Fibroblast of gingiva (primary cell): ENCODE measurements at places on chromosomes 2 and 18.

GRCh38 chr2:84886791-84887190 lies 5.9 kb upstream of the TRABD2A start:
- DNase-seq: no peak

DNA sequence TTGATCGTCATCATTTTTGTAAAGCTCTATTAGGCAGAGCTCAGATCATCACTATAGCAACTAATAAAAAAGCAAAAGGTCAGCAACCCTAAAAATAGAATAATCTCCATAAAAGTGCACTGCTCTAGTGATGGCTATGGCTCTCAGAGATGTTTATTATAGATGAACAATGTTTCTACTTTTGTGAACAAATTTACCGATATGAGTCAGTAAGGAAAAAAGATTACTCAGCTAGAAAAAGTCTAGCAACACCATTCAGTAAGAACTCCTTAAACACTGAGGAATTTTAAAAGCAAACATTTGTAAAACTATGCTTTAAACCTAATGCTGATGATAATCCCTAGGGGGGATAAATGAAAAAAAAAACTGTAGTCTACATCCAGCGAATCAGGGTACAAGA lies 69.6 kb downstream of the ACVR1C start:
- DNase-seq: no peak

GRCh38 chr2:70347831-70348230 lies 46.0 kb upstream of the FAM136A start:
- no peak for DNase-seq

DNA sequence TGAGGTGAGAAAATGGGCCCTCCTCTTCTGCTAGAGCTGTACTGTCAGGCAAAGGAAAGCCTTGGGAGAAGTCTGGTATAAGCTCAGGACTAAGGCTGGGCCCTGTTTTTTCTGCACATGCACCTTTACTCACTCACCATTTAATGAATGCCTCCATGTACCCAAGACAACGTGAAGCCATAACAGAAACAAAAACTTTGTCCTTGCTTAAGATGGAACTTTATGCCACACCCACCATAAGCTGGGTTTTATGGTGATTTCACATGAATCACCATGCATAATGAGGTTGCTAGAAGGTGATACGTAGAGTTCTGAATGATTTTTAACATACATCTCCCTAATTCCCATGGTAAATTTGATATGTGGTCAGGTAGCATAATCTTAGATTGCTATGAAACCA lies 63.7 kb upstream of the CYP26B1 start:
- no peak for DNase-seq

DNA sequence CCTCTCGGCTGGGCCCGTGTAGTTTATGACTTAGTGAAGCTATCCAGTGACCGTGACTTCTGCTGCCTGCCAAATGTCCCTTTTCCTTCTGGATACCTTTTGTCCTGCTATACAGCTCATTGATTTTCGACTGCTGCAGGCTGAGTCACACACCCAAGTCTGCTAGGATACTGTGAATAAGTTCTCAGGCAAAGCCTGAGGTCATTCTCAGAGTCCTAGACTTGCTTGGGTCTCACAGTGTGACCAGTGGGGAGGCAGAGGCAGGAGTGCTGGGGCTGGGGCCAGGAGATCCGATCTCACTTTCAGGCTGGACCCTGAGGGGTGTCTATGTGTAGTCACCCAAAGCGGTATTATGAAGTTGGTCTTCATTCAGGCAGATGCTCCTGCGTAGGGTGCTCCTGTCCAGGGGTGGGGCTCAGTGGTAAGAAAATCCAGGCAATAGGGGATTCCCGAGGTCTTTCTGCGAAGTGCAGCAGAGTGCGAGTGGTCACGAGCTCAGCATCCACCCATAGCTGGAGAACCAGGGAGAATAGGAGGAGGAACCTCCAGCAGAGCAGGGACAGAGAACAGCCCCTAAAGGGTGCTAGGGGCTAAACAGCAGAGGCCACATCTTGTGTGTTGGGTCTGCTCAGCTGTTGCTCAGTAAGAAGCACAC lies 268.6 kb upstream of the NCKAP5 start:
- DNase-seq: no peak

GRCh38 chr18:10579079-10579867 lies 53.4 kb downstream of the NAPG start:
- no peak for DNase-seq

DNA sequence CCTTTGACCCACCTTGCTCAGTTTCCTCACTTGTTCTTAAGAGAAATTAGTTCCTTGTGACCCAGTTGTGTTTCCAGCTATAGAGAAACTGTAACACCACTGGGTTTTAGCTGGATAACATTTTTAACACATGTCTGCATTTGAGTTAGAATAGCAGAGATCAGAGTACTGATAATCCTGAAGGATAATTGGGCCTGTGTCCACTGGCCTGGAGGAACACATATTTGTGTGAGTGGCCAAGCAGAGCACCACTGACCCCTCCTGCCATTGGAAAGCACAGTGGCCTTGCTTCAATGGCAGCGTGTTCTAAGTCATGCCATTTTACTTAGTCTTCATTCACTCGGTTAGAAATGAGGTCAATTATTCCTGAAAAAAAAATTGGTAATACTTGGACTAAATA lies 42.6 kb downstream of the PKP4 start:
- no peak for DNase-seq

- no peak for DNase-seq
Measured at GRCh38 chr2:38442643-38443541, 65.8 kb upstream of the ATL2 start.

GRCh38 chr2:75166491-75166890 lies 32.8 kb downstream of the TACR1 start:
- DNase-seq: no peak

GRCh38 chr2:81853341-81853740 lies 1548.8 kb upstream of the LRRTM1 start:
- DNase-seq: no peak

GRCh38 chr2:127173057-127173456 lies 47.0 kb downstream of the CYP27C1 start:
- DNase-seq: peak; percentile 81

GRCh38 chr18:46338766-46339165 lies 234.6 kb downstream of the HAUS1 start:
- no peak for DNase-seq

DNA sequence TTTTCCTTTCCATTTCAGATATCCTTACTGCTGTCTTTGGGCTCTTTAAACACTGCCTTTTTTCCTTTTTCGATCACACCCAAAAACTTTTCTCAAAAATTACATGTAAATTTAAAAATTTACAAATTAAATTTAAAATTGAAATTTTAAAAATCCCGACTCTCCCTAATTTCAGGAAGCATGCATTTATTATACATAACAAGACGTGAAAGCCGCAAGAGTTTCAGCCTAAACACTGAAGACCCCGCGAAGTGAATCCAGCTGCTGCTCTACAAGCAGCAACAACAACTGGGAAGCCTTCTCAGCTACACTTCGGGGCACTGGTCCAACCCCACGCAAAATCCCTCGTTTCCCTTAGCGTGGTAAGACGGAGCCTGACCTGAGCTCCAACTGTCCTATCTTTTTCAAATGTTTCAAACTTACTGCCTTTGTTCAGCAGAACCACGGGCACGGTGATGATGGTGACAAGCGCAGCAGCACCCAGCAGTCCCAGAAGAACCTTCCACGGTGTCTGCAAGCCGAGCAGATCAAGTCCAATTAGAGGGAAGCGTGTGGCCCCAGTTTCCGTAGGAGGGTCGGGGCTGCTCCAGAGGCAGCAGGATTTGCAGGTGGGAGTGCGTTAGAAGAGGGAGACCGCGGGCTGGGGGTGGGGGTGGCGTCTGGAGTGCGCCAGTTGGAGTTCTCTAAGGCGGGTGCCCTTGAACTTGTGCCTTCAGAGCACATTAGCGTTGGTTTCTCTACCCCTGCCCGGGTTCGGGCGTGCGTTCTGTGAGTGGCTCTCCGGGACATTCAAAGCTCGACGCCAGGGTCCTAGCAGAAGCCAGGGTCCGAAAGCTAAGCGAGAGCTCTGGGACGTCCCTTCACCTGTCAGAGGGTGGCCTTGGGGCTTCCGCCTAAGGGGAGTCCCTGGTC lies 783 bp downstream of the DPP4 start:
- no peak for DNase-seq

DNA sequence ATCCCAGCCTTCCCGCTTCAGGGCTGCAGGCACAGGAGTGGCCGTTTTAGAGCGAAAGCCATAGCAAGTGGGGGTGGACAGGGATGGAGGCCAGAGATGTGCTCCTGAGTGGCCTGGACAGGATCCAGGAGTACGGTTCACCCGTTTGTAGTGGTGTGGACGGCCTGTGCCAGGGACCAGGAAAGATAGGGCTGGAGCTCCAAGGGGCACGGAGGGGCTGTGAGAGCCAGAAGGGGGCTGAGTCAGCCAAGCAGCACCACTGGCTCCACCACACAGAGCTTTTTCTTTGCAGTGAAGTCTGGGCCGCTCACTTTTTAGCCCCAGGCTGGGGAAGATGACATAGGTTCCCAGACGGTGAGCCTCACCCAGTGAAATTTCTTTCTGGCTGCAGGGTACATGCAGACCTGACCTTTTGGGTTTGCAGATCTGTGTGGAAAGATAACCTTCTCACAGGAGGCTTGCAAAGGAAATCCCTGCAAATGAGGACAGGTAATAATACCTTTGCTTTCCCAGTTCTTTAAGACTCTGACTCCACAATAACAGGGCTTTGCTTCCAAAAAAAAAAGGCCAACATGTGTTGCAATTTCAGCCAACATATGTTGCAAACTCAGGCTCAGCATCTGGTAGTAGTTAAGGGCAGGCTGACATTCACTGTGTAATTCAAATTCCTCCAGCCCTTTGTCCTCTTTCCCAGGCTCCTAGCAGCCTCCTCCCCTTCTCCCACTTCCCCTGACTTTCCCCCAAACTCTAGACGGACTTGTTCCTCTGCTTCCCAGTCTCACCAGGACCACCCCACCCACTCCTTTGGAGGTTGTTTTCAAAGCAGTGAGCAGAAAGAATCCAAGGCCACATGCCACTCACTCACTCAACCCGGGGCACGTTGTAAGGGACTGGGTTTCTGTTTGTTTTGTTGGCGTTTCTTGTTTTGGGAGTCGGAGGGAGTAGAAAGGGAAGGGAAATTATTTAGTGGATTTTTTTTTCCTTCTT lies 20.3 kb upstream of the LAPTM4A start:
- peak; percentile 97 for DNase-seq

DNA sequence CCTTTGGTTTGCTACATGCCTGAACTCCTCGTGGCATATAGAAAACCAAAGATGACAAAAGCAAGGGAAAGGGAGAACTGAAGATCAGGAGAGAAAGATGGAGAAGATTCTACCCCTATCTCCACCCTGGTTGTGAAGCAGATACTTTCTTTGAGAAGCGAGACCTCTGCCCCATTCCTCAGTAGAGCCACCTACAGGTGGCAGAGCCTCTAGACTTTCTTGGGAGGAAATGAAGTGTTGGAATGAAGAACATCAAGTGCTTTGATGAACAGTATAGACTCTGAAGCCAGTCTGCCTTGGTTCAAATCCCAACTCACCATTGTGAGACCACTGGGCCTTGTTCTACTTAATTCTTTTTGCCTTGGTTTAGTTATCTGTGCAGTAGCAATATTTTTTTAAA lies 348.8 kb upstream of the ETAA1 start:
- no peak for DNase-seq

- no peak for DNase-seq
Measured at GRCh38 chr2:45301307-45302277, 292.3 kb upstream of the SIX2 start.

DNA sequence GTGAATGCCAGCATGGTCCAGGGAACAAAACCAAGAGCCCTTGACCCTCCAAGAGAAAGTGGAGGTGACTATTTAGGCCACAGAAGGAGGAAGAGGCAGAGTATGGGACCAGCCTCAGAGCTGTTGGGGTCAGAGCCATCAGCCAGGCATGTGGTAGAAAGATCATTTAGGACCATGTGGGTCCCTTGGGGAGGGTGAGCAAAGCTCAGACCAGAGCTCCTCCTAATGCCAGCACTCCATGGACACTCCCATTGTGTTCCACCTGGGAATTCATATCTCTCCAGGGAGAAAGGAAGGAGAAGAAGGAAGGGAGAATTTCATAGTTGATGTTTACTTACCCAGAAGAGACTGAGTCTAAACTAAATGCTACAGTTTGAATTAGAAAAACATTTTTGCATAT lies 73.2 kb downstream of the CYBRD1 start:
- no peak for DNase-seq

- DNase-seq: no peak
Measured at GRCh38 chr2:579351-579886, 97.8 kb downstream of the TMEM18 start.

DNA sequence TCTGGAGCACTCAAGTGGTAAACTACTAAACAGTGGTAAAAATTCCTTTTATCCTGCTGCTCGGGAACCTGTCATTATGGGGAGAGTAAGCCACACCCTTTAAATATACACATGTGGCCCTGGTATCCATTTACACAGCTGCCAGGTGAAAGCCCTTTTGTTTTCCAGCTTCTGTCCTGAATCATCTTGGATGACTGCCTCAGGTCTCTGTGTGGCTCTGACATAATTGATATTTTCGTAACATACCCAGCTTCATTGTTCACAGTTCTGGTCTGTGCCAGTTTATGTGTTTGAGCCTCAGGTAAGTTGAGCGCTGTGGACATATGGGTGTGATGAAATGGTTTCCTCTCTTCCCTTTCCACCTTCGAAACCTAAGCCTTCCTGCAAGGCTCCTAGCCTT lies 15.7 kb upstream of the TTC39C start:
- DNase-seq: no peak

DNA sequence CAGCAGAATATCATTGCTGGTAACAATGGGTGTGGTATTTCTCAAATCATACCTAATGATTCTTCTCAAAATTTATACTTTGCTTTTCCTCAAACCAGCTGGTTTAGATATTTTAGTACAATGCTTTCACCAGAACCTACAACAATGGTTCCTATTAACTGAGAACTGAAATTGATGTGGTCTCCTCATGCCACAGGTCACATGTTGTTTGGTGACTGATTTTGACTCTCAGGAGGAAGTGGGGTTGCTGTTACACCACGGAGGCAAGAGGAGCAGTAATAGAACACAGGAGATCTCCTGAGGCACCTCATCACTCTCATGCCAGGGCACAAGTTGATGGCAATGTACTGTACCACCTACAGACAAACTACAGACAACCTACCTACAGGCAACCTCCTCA lies 3.0 kb upstream of the CEP68 start:
- no peak for DNase-seq

GRCh38 chr2:217286833-217287232 lies 427.0 kb upstream of the TNP1 start:
- peak; percentile 59 for DNase-seq

GRCh38 chr18:25976554-25976953 lies 113.9 kb downstream of the SS18 start:
- DNase-seq: peak; percentile 65

GRCh38 chr2:142734770-142735169 lies 142.7 kb upstream of the KYNU start:
- no peak for DNase-seq

- DNase-seq: peak; percentile 89
Measured at GRCh38 chr2:181036848-181037603, 56.6 kb downstream of the UBE2E3 start.

- DNase-seq: no peak
Measured at GRCh38 chr2:47127862-47128543, 27.1 kb downstream of the STPG4 start.

GRCh38 chr2:158894078-158894477 lies 74.4 kb upstream of the TANC1 start:
- DNase-seq: no peak
